Neural crest cell (in vitro differentiated cells): ENCODE measurements at places on chromosomes 3 and 15. TPM values are rescaled to one million over a fixed set of nuclear protein-coding genes. Genes with fewer than 3 reads are reported as not detected.

- H3K36me3 ChIP-seq: no peaks in the 10 kb centered on the region
- H3K27me3 ChIP-seq: no peaks in the 10 kb centered on the region
- H3K4me3 ChIP-seq: no peak overlapping the region
- peaks cover 3% of the 10 kb centered on the region for H3K4me1 ChIP-seq
These were observed 20.6 kb downstream of the NEO1 start for GRCh38 chr15:73072894-73073293.

- H3K36me3 ChIP-seq: peaks cover 41% of the 10 kb centered on the region
- H3K4me1 ChIP-seq: peaks cover 9% of the 10 kb centered on the region
- no peak overlapping the region for H3K27ac ChIP-seq
- no peaks in the 10 kb centered on the region for H3K27me3 ChIP-seq
- DNase-seq: no peak
- H3K4me3 ChIP-seq: no peak overlapping the region
These were observed 15.7 kb downstream of the GK5 start for GRCh38 chr3:142209655-142210054.

The MOBP gene
- total RNA-seq: not detected in 2 replicates

GRCh38 chr15:88077296-88078020, 179.1 kb downstream of the NTRK3 start:
- H3K36me3 ChIP-seq: no peaks in the 10 kb centered on the region
- H3K4me1 ChIP-seq: no peaks in the 10 kb centered on the region
- peaks cover 2% of the 10 kb centered on the region for H3K27me3 ChIP-seq
- DNase-seq: no peak
- no peak overlapping the region for H3K27ac ChIP-seq

- peaks cover 50% of the 10 kb centered on the region for H3K36me3 ChIP-seq
- peaks cover 6% of the 10 kb centered on the region for H3K4me1 ChIP-seq
- no peaks in the 10 kb centered on the region for H3K27me3 ChIP-seq
- no peak overlapping the region for H3K4me3 ChIP-seq
These were observed 91.2 kb downstream of the SENP2 start for GRCh38 chr3:185677146-185677829.

GRCh38 chr15:80034629-80035028, 24.8 kb upstream of the ZFAND6 start:
- no peaks in the 10 kb centered on the region for H3K27me3 ChIP-seq
- H3K27ac ChIP-seq: no peak overlapping the region
- H3K4me1 ChIP-seq: peaks cover 54% of the 10 kb centered on the region
- H3K4me3 ChIP-seq: no peak overlapping the region

- H3K4me1 ChIP-seq: peaks cover 36% of the 10 kb centered on the region
- H3K27me3 ChIP-seq: no peaks in the 10 kb centered on the region
- no peaks in the 10 kb centered on the region for H3K36me3 ChIP-seq
- DNase-seq: peak; percentile 87
- peak within 1 kb of the TSS; percentile 100 for H3K4me3 ChIP-seq
These were observed at the start of gene AQR for GRCh38 chr15:34969340-34970097. TSS of gene AQR (minus strand) at chr15:34969742. CDS start at chr15:34969613, 129 bp downstream.

The SUSD5 gene
- total RNA-seq: 1.8 and 2.1 TPM in 2 replicates

The CHST2 gene
- 4.3 and 4.5 TPM in 2 replicates for total RNA-seq

The FAH gene
- total RNA-seq: 21.1 and 22.9 TPM in 2 replicates

DNA sequence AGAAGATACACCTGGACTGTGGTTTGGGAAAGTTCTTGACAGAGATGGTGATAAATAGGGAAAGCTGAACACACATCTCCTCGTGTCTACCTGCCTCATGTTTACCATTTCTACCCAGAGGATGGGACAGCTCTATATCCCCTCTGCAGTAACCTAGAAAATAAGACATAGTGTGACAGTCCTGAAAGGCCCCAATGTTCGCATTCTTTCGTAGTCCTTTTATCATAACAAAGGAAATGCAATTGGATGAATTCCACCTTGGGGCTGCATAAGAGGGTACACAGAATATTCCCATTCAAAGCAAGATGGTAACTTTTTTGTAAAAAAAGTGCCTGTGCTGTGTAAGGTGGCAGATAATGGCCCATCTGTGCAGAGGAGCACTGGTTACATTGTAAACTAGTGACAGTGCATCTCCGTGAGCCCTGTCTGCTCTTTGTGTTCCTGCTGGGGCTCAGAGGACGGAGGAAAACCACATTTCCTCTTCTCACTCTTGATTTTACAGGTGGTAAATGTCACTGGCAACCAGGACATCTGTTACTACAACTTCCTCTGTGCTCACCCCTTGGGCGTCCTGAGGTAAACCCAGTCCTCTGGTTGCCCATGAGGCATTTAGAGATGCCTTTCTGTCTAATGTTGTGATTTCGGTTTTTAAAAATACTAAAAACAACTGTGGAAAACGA, 74.3 kb downstream of the SIDT1 start:
- H3K4me3 ChIP-seq: no peak overlapping the region
- no peaks in the 10 kb centered on the region for H3K36me3 ChIP-seq
- DNase-seq: no peak
- no peaks in the 10 kb centered on the region for H3K27me3 ChIP-seq
- H3K4me1 ChIP-seq: peaks cover 8% of the 10 kb centered on the region

- no peak for DNase-seq
- H3K4me3 ChIP-seq: no peak overlapping the region
- H3K4me1 ChIP-seq: peaks cover 35% of the 10 kb centered on the region
These were observed 42.1 kb downstream of the ZBTB38 start for GRCh38 chr3:141410408-141410807.

- no peaks in the 10 kb centered on the region for H3K27me3 ChIP-seq
- no peak for DNase-seq
- peaks cover 92% of the 10 kb centered on the region for H3K4me1 ChIP-seq
- H3K27ac ChIP-seq: peak overlapping the region; percentile 88
- peak overlapping the region; percentile 77 for H3K4me3 ChIP-seq
- no peaks in the 10 kb centered on the region for H3K36me3 ChIP-seq
These were observed 47.6 kb downstream of the TRIM71 start for GRCh38 chr3:32865383-32865782.

- H3K4me1 ChIP-seq: peaks cover 55% of the 10 kb centered on the region
- DNase-seq: no peak
- no peaks in the 10 kb centered on the region for H3K27me3 ChIP-seq
- no peaks in the 10 kb centered on the region for H3K36me3 ChIP-seq
These were observed 114.9 kb downstream of the PDZRN3 start for GRCh38 chr3:73509816-73510215.

- H3K36me3 ChIP-seq: no peaks in the 10 kb centered on the region
- no peak for DNase-seq
- no peak overlapping the region for H3K4me3 ChIP-seq
- peaks cover 6% of the 10 kb centered on the region for H3K27me3 ChIP-seq
These were observed 29.6 kb upstream of the CSTA start for GRCh38 chr3:122295266-122296062.

The DNASE1L3 gene
- total RNA-seq: not detected in 2 replicates
